ENCODE measurements at places on chromosomes 13 and 19.

GRCh38 chr13:26060357-26060756 lies 8.5 kb upstream of the SHISA2 start:
- DNase-seq = no peak

- no peak for DNase-seq
Measured at GRCh38 chr13:102724923-102725322, 30.1 kb upstream of the METTL21C start.

- no peak for DNase-seq
Measured at GRCh38 chr13:38871275-38871674, 119.4 kb downstream of the STOML3 start.

- no peak for DNase-seq
Measured at GRCh38 chr13:37531049-37531448, 67.5 kb downstream of the POSTN start.

- DNase-seq = no peak
Measured at GRCh38 chr13:113245849-113246796, 36.7 kb downstream of the CUL4A start.

- no peak for DNase-seq
Measured at GRCh38 chr19:30969591-30969990, 379.6 kb downstream of the TSHZ3 start.

- no peak for DNase-seq
Measured at GRCh38 chr19:47497050-47497766, 13.2 kb upstream of the KPTN start.

DNA sequence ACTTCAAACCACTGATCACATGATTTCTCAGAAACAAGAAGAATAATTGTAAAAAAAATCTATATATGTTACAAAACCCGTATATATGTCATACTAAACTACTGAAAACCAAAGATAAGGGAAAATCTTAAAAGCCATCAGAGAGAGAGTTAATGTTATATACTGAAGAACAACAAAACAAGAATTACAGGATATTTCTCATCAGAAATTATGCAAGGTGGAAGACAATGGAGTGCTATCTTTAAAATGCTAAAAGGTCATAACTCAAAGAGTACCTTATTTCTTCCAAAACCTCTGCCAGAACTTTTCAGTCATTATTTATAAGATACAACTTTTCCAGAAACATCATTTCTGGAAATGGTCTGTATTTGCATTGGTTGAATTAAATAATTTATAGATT lies 256.8 kb downstream of the RBM26 start:
- DNase-seq = no peak

GRCh38 chr13:52949742-52950141 lies 78.9 kb upstream of the OLFM4 start:
- no peak for DNase-seq

GRCh38 chr19:36081894-36082293 lies 27.2 kb downstream of the WDR62 start:
- DNase-seq = no peak

DNA sequence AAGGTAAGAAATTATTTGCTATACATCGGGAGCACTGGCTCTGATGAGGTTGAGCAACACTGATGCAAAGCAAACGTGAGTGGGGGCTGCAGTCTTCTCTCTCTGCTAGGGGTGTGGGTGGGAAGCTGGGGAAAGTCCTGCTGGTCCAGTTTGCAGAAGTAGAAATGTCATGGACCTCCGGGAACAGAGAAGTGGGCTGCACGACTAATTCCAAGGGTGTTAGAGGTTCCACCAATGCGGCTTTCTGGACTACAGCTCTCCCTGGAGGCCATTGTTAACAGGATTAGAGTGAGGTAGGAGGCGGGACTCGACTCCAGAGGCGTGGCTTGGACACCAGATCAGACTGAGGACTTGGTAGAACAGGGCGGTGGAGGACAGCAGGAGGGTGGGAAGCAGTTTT lies 5.7 kb upstream of the FBXO27 start:
- no peak for DNase-seq

GRCh38 chr13:59527500-59527899 lies 636.2 kb downstream of the DIAPH3 start:
- DNase-seq = no peak

DNA sequence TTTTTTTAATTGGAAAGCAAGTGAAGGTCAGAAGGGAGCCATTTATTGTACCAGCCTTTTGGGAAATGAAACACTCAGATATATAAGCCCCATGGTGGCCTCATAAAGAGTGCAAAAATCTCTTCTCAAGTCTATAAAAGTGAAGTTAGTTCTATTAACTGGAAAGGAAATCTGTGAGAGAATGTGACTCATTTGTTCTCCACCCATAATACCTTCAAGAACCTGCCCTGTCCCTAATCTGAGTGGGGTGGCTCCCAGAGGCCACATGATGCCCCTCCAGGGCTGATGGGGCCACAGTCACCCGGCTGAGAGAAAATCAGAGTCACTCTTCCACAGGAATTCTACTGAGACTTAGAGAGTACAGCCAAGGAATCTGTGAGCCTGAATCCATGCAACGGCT lies 65.8 kb upstream of the SERP2 start:
- no peak for DNase-seq

DNA sequence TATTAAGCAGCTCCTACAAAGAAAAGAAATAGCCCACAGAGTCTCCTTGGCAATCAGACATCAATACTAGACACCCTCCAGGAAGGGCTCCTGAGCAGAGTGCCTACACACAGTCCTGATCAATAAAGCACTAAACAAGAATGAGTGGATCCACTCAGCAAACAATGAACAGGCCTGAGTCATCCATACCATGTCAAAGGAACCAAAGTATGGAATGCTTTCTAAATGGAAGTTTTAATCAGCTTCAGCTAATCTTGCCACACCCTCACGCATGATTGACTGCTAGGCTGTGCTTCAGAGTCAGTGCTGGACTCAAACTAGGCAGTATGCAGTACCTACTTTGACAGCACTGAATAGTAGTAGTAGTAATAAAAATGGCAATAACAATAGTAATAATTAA lies 392.7 kb upstream of the HTR2A start:
- no peak for DNase-seq

DNA sequence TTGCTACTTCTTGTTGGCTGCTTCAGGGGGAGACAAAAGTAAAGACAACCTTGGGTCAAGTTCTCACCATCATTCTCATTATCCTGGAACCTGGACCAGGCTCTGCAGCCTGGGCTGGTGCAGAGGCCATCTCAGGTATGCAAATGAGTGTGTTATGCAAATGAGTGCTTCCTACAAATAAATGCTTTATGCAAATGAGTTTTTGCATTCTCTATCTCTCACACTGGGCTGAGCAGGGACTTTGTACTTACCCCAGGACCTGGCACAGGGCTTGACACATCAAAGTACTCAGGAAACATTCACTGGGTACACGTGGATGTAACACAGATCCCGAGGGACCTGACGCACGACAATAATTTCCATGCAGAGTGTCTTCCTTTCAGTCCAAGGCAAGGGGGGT lies 103.0 kb downstream of the DNAJC15 start:
- DNase-seq = no peak

- no peak for DNase-seq
Measured at GRCh38 chr19:21940684-21941083, 70.1 kb downstream of the ZNF208 start.

- DNase-seq = no peak
Measured at GRCh38 chr19:50187937-50188336, 15.5 kb upstream of the MYH14 start.

GRCh38 chr19:51297406-51297805 lies 14.0 kb upstream of the IGLON5 start:
- DNase-seq = no peak

- no peak for DNase-seq
Measured at GRCh38 chr19:3442487-3443071, 37.7 kb downstream of the SMIM24 start.

GRCh38 chr13:41075485-41075884 lies 14.2 kb downstream of the WBP4 start:
- DNase-seq = no peak

DNA sequence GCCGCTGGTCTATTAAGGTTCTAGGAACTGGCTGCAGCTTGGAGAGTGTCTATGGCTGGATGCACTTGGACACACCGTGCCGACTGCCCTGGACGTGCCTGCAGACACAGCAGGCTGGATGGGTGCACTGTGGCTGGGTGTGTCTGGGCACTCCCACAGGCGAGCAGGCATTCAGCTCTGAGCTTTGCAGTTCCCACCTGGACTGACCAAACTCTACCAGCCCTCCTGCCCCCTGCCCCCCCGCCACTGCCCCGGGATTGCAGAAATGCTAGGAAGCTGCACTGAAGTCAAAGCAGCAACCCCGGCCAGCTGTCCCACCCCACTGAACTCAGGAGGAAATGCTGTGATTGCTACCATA lies 7.0 kb upstream of the LRP3 start:
- DNase-seq = no peak

GRCh38 chr19:56136362-56136761 lies 4.7 kb upstream of the ZNF444 start:
- DNase-seq = no peak

DNA sequence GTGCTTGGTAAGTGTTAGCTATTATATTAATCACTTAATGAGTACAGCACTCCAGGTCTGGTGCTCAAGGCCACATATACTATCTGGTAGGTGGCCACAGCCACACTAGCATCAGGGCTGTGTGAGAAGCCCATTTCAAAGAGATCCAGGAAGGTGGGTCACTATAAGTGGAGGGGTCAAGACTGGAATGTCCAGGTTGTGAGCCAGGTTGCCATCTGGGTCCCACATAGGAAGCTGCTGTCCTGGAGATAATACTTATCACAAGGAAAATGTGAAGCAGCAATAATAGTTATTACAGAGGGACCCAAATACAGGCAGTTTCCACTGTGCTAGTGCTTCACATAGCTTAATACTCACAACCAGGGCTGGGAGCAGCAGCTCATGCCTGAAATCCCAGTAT lies 13.1 kb downstream of the C19orf47 start:
- no peak for DNase-seq

DNA sequence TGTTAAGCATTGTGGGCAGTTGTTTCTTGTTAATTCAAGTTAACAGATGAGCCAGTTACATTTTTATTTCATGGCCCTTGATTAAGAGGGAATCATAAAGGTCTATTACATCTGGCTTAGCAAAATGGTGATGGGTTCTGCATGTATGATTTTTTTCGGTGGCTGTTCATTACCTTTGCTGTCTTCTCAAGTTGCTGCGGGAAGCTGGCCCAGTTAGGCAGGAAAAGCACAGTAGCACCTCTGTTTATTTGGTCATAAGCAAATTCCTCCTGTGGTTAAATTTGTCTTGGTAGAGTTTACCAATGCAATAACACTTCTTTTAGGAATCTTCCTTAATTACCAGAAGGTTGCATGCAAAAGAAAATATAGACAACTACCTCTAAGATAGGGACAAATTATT lies 104.5 kb downstream of the FRY start:
- no peak for DNase-seq

GRCh38 chr19:49442354-49442753 lies 1.0 kb upstream of the SLC17A7 start:
- no peak for DNase-seq

GRCh38 chr13:21613791-21614190 lies 9.8 kb upstream of the MICU2 start:
- no peak for DNase-seq

- DNase-seq = no peak
Measured at GRCh38 chr13:47672245-47673008, 328.6 kb downstream of the SUCLA2 start.

- DNase-seq = peak; percentile 38
Measured at GRCh38 chr13:19864746-19865309, 1.4 kb upstream of the ZMYM5 start.

DNA sequence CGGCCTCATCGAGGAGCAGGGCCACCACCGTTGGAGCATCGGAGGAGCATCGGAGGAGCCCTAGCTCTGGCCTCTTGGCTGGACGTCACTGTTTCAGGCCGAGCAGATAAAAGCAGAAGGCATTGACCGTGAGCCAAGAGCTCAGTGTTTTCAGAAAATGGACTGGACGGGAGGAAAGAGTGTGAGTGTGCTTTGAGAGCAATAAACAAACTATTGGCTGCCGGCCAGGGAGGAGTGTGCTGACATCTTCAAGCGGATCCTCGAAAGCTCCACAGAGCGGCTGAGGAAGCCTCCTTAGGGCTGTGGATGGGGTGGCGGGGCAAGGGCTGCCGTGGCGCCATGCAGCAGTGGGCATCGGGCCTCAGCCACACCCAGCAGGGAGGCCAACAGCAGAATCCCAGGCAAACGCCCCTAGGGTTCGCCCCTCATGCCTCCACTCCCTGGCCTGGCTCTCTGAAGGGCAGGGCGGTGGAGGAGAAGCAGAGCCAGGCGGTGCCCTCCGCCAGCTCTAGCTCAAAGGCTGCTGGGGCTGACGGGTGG lies 41.8 kb downstream of the IRS2 start:
- no peak for DNase-seq

- DNase-seq = no peak
Measured at GRCh38 chr13:19567820-19568534, 6.6 kb upstream of the TPTE2 start.

DNA sequence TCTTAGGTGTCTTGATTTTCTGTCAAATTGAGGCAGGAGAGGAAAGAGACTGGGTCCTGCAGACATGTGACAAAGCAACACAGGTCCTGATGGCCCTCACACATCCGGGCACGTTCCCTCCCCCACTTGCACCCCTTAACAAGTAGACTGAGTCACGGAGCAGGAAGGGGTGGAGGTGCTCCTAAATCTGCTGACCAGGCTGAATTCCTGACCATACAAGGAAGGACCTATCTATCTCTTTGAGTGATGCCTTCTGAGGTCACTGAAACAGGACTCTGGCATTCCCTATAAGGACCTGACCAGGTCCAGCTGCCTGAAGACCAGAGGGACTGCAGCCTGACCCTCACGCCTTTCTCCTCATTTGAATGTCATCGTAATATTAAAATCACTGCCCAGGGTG lies 250.3 kb downstream of the COL4A1 start:
- no peak for DNase-seq

DNA sequence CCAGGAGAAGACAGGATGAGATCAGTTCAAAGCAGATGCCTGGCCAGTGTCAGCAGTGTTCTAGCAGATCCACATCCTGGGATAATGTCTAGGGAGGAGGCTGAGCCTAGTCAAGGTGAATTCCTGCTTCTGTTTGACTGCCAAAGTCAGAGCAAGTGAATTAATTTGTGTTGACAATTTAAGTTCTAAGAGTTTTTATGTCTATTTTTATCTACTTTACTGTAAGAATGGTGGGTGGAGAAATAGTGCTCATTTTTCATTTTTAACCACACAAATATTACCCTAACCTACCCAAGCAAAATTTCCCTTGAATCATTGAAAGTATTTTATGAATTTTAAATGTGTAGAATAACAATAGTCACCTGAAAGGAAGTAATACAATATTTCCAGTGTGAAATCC lies 207.6 kb upstream of the SLC10A2 start:
- no peak for DNase-seq

DNA sequence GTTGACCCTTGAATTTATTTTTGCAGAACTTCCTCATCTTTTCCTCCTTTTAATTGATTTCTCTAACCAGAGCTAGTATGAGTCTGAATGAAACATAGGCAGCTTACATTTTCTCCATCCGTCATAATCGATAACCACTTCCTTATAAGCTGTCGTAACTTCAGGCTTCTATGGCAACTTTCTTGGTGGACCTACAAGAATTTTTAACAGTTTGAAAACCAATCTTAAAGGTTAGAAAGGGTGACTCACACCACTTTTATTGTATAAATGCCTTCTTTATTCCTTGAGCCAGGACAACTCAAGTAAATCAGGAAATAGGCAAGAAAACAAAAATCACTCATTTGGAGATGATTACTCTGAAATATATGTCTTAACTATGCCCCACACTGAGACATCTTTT lies 105.7 kb upstream of the KL start:
- no peak for DNase-seq

GRCh38 chr19:57814505-57815246 lies at the start of gene ZNF552:
TSS of gene ZNF552 (minus strand) at chr19:57814913. CDS start at chr19:57814743, 170 bp downstream.
- peak; percentile 43 for DNase-seq
